ENCODE measurements at places on chromosomes 11 and 22.

DNA sequence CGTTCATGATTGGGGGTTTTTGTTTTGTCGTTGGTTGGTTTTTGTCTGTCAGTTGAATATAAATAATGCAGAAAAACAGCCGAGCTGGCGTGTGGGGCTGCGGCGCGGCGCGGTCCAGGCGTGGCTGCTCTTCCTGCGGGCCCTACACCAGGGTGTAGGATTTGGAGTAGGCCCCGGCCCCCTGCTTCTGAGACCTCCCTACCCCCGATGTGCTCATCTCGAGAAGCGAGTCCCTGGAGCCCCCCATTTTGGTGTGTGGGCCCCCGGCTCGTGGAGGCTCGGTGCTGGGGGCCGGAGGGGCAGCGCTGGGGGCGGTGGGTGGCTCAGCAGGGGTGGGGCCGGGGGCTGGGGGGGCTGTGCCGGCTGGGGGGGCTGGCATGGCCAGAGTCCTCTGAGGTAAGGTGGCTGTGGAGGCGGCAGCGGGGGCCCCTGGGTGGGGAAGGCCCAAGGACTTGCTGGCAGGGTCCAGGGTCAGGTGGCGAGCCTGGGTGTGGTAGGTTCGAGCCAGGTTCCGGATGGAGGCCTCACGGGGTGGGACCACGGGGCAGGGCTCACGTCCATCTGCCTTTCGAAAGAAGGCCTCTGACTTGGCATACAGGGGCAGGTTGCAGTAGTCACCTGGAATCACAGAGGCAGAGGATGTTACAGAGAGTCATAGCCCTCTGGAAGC lies 100.7 kb downstream of the CEP164 start:
- no peak for DNase-seq

DNA sequence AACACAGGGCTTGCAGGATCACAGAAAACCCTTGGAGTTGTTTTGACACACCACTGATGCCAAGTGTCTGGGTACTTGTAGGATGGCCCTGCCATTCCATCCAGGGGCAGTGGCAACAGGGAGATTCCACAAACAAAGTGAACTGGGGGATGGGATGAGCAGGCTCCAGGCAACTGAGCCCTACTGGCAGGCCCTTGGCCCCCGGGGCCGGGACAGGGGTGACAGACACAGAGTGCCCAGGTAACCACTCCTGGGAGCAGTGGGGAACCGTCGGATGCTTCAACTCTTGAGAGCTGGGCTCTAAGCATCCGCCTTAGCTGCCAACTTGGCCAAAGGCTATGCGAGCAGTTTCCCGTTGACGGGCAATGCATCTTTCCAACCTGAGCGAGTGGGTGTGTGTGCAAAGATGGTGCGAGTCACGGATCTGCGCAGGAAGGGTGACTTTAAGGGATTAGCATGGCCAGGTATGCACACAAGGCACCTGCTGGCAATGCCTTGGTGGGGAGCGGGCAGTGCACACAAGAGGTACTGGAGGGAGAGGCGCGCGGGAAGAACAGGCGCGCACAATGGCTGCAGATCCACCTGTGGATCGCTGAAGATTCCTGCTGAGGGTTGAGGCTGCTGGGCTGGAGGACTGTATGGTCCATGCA lies 83.1 kb upstream of the PRODH start:
- no peak for DNase-seq

DNA sequence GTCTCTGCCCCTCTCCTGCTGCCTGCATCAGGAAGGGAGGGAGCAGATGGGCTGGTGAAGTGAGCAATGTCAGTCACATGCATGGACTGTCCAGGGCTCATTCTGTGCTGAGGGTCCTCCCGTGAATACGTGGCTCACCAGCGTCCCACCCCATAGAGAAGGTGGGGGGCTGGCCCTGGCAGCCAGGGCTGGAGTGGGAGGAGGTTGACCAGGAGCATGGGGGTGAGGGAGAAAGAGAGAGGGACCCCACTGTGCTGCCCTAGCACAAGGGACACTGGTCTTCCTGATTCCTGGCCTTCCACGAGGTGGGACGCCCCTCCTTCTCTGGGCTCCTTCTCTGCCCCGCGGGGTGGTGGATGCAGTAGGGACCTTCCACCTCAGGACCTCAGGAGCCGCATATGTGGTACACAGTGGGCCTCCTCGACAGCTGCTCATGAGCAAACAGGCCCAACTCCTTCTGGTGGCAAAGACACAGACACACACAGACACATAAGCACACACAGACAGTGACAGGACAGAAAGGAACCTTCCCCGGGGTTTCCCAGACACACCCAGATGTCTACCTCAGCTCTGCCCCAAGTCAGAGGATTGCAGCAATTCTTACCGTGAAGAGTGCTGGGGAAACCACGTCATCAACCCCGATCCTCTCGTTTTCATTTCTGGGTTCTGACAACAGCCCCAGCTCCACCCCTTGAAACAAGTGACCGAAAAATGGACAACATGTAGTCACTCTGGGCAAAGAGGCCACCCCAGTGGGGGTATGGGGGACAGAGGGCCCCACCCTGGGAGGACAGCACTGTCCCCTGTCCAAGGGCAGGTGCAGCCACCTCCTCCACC lies 3.6 kb upstream of the APOBEC3A start:
- DNase-seq, result peak; percentile 38

- DNase-seq, result peak; percentile 95
These were observed 182.7 kb downstream of the ADAMTS15 start for GRCh38 chr11:130631119-130631518.

GRCh38 chr11:124481365-124482323 lies 36.1 kb upstream of the OR8B8 start:
- peak; percentile 73 for DNase-seq

GRCh38 chr11:209275-210121 lies 2.0 kb downstream of the RIC8A start:
- no peak for DNase-seq

DNA sequence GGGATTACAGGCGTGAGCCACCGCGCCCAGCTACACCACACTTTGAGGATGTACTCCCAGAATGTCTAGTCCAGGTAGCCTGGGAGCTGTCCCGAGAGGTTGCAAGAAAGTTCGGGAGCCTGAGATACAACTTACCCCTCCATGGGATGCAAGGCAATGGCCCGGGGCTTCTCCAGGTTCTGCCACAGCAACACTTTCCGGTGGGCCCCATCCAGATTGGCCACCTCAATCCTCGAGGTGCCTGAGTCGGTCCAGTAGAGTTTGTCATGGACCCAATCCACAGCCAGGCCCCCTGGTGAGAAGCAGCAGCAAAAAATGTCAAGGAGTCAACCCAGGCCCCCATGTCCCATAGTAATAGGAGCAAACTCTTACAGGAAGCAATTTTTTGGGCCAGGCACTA lies 25.5 kb downstream of the LRP4 start:
- DNase-seq, result no peak

DNA sequence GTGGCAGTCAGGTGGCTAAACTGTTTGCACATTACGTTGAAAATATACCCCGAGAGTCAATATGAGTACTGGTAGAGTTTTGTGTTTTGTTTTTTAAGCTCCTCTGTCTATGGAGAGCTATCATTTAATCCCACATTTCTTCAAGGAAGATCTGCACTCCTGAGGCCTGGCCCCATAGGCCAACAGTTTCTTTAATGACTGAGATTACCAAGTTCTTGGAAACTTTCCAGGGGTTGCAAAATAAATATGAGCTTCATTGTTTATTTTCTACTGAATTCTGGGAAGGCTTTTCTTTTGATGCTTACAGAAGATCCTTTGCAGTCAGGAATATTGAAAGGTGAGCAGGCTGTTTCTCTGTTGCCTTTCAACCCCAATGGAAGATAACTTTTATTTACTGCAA lies 452.0 kb downstream of the JRKL start:
- DNase-seq, result no peak

GRCh38 chr11:32015427-32015826 lies 75.4 kb upstream of the RCN1 start:
- DNase-seq, result no peak

DNA sequence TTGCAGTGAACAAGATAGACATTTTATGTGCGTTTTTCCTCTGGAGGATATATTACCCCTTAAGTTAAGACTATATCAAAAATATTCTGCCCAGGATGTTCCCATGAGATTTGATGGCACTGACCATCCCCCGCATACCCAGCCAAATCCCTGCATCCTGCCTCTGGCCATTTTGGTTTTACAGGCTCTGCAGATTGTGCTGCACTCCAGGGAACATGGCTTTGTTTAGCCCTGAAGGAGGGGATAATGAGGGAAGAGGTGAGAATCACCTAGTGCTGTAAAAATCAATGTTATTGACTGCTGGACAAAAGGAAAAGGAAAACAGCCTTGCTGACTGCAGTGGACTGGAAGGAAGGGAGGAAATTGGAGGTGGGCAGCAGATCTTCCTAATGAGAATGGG lies 717.4 kb downstream of the DLG2 start:
- no peak for DNase-seq

GRCh38 chr11:44624761-44625221 lies 59.3 kb downstream of the CD82 start:
- DNase-seq, result no peak

Data from kidney tubule cell (primary cell).